Breast epithelium (tissue), 4 donors: ENCODE measurements at places on chromosomes 4 and X. TPM values are rescaled to one million over a fixed set of nuclear protein-coding genes. Genes with fewer than 3 reads are reported as not detected.

Gene ADH1C
- total RNA-seq = 50.1 TPM

Gene NAP1L2
- total RNA-seq = 0.48 TPM

Gene CT55
- total RNA-seq = not detected

Gene FAM9B
- not detected for total RNA-seq

Gene SHISA3
- total RNA-seq = 3.8 TPM

Gene CDKL2
- 0.16 TPM for total RNA-seq

Gene PITX2
- total RNA-seq = not detected

Gene MAGEC1
- total RNA-seq = not detected

Gene NR0B1
- not detected for total RNA-seq

Gene TMPRSS11A
- total RNA-seq = not detected

Gene ZFP42
- total RNA-seq = not detected

Gene FGF2
- total RNA-seq = 53.6 TPM

Gene NUP62CL
- total RNA-seq = 8.5 TPM

Gene CCSER1
- total RNA-seq = 55.7 TPM

Gene NRK
- 2.6 TPM for total RNA-seq

Gene TMPRSS11D
- total RNA-seq = not detected

Gene SLITRK4
- total RNA-seq = 2.5 TPM

Gene ABCG2
- total RNA-seq = 8.6 TPM

Gene DMRTC1
- not detected for total RNA-seq
